ENCODE measurements at places on chromosomes 6 and 20.

DNA sequence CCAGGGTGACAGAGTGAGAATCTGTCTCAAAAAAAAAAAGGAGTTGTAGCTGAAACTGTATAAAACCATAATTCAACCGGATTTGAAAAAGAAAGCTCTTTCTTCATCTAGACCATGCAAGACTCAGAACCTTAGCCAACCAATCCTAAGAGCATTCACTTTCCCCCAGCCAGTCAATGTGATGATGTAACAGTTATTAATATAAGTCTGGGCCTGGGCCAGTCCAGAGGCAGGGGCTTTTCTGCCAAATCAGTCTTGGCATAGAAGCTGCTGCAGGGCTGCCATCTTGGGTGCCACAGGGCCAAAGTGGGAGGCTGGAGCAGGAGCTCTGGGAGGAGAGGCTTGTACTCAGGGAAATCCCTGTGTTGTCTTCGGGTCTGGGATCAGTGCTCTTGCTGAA is 288.4 kb downstream of the CLIC5 start:
- no peak for DNase-seq

DNA sequence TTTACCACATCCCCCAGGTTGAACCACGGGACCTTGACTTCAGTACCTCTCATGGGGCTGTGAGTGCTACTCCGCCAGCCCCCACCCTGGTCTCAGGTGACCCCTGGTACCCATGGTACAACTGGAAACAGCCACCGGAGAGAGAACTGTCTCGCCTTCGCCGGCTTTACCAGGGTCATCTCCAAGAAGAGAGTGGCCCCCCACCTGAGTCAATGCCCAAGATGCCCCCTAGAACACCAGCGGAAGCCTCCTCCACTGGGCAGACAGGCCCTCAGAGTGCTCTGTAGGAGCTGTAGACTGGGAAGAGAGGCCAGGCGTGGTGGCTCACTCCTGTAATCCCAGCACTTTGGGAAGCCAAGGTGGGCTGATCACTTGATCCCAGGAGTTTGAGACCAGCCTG is 1.2 kb upstream of the ATAT1 start:
- no peak for DNase-seq

DNA sequence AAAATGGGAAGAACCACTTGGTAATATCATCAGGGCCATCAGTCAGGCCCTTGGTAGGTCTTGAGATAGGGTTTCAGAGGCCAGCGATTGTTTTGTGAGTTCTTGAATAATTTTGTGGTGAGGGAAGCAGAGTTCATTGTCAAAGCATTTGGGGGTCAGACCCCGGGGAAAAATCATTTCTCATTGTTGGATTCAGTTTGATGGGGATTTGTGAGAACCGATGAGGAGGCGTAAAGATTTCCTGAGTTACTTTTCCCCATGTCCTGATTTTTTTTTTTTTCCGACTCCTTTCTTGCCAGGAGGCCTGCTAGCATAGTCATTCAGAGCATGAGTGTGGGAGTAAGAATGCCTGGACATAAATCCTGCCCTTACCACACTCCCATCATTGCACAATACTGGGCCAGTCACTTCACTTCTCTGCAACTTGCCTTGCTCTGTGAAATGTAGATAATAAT is 60.3 kb downstream of the TSHZ2 start:
- no peak for DNase-seq

- peak; percentile 94 for DNase-seq
Measured at GRCh38 chr6:44245912-44246662, 814 bp upstream of the HSP90AB1 start.

DNA sequence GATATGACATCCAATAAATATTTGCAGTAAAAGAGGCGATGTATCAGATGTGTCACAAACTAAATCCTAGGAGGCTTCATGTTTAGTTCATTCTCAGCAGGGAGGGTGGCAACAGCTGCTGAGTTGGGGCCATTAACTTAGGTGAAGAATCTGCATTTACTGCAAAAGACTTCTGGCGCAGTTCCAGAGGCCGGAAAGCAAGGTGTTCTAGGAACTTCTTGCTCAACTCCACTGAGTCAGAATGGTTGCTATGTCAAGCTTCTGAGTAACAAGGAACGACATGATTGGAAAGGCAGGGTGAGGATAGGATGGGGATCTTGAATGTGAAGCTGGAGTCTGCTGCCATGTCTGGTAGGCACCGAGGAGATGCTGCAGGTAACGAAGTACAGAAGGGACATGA is 11.7 kb downstream of the ADNP start:
- no peak for DNase-seq

GRCh38 chr6:170225852-170226417 is 64.9 kb downstream of the DLL1 start:
- no peak for DNase-seq
